ENCODE measurements at places on chromosomes 3 and 15. TPM values are rescaled to one million over a fixed set of nuclear protein-coding genes. Genes with fewer than 3 reads are reported as not detected.

The TMOD2 gene
- polyA plus RNA-seq: 160 TPM

- DNase-seq: no peak
Measured at GRCh38 chr3:73258057-73258456, 196.6 kb downstream of the EBLN2 start.

- DNase-seq: no peak
Measured at GRCh38 chr3:94241986-94242385, 179.1 kb downstream of the NSUN3 start.

GRCh38 chr3:155554777-155555451 lies 190.0 kb downstream of the PLCH1 start:
- DNase-seq: no peak

DNA sequence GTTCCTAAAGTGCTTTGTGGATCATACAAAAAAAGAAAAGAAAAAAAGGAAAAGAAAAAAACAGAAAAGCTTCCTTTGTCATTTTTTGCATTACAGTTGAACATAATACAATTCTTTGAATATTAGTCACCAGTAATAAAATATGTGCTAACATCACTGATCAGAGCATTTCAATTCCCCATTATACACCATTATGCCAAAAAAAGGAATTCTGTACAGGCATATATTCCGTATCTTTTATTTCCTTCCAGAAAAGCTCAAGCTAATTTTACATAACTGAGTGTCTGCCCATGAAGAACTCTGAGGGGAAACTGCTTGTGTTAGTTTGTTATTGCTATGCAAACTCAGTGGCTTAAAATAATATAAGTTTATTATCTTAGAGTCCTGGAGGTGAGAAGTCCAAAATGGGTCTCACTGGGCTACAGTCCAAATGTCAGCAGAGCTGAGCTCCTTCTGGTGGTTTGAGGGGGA lies 377.9 kb downstream of the GAP43 start:
- no peak for DNase-seq

DNA sequence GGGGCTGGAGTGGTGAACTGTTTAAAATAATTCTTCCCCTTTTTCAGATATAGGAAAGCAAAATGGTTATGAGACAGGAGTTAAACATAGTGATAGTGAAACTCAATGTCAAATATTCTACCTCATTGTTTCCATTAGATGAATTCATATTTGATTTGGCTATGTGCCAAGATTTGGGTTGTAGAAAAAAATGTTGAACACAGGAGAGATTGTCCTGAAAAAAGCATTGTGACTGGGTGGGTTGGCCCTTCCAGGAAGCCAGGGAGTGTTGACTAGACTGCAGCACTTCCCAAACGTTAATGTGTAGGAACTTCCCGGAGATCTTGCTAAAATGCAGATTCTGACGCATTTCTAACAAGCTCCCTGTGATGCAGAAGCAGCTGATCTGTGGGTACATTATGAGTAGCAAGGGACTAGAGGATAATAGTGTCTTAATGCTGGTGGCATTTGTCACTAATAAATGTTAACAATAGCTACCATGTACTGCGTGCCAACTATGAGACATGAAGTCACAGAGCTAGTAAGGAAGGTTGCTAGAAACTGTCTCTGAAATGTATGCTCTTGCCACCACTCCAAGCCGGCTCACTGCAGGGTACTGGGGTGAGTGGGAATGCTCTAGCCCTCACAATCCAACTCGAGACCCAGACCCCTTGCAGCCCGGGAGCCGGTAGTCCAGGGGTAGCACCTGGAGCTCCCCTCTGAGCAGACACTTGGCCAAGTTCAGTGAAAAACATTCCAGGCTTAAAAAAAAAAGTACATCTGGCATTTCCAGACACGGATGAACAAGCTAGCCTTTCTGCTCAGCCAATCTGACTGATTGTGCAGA lies 120.6 kb downstream of the CD47 start:
- no peak for DNase-seq

GRCh38 chr3:166060789-166061479 lies 223.7 kb upstream of the BCHE start:
- DNase-seq: no peak

Measured in spinal cord (tissue), 10 donors.